Right atrium auricular region (tissue), 2 donors: ENCODE measurements at places on chromosomes 12 and 14. TPM values are rescaled to one million over a fixed set of nuclear protein-coding genes. Genes with fewer than 3 reads are reported as not detected.

GRCh38 chr14:91348845-91349465, 68.7 kb downstream of the CCDC88C start:
- H3K27me3 ChIP-seq: no peaks in the 10 kb centered on the region
- DNase-seq: no peak
- H3K36me3 ChIP-seq: no peaks in the 10 kb centered on the region
- H3K27ac ChIP-seq: peak overlapping the region; percentile 43
- H3K4me3 ChIP-seq: no peak overlapping the region

GRCh38 chr14:92785667-92786426, 8.3 kb upstream of the GOLGA5 start:
- H3K4me3 ChIP-seq: no peak overlapping the region
- H3K27me3 ChIP-seq: no peaks in the 10 kb centered on the region
- peak; percentile 82 for DNase-seq
- H3K36me3 ChIP-seq: no peaks in the 10 kb centered on the region
- H3K27ac ChIP-seq: peak overlapping the region; percentile 59

DNA sequence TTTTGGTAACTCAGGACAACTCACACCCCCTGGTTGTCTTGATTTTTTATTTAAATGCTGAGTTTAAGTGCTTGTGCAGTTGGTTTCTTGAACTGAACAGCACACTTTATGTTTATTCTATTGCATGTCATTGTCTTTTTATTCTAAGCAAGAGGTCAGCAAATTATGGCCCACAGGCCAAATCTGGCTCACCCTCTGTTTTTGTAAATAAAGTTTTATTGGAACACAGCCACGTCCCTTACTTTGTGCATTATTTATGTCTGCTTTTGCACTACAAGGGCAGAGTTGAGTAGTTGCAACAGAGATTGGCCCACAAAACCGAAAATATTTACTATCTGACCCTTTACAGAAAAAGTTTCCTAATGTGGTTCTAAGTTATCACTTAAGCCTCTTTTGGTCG, 52.3 kb downstream of the SUDS3 start:
- H3K4me1 ChIP-seq: no peaks in the 10 kb centered on the region
- H3K27ac ChIP-seq: no peak overlapping the region
- no peaks in the 10 kb centered on the region for H3K36me3 ChIP-seq

Gene CACNA2D4
- 4.1 TPM for total RNA-seq

Gene HOXC6
- total RNA-seq: not detected

Gene LHX5
- total RNA-seq: not detected
